Frontal cortex (tissue), 4 donors: ENCODE measurements at places on chromosomes 12 and 14.

GRCh38 chr12:96698965-96699364 lies 208.1 kb upstream of the NEDD1 start:
- no peak for DNase-seq

- DNase-seq, result no peak
Measured at GRCh38 chr14:89388853-89389252, 28.2 kb downstream of the FOXN3 start.

DNA sequence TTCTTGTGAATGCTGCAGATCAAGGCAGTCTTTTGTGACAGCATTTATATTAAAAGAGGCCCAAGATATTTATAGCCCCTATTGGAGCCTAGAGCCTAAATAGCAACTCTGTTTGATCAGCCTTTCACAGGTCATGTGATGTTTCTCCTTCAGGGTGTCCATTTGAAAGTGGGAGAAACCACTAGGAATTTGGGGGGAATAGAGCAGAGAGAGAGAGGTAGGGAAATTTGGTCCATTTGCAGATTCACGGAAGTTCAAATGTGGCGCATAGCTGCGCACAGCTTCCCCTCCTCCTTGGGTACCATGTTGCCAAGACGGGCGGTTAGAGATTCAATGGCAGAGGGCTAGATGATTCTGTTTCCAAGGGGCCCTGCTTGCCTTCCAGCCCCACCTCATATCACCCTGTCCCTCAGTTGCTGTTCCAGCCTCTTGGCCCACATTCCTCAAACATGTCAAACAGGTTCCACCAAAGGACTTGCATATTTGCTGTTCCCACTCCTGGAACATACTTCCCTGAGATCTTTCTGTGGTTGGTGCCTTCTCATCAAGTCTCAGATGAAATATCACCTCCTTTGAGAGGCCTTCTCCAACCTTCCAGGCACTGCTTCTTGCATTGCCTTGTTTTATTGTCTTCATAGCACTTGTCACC lies 220.8 kb downstream of the CHST11 start:
- no peak for DNase-seq

DNA sequence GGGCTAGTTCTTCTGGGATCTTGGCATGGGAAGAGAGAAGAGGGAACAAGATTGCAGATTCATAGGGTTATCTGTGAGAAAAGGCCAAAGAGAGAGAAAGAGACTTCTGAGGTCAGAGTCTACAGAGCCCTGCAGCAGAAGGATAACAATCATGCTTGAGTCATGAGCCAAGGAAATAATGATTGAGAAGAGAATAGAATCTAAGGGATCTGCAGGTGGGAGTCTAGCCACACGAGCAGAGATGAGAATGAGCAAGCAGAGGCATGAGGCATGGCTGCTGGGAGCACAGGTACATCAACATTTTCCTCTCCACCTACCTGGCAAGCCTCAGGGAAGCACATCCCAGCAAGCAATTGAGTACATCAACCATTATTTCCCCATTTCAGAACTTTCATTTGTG lies 303.7 kb downstream of the LRIG3 start:
- DNase-seq, result no peak

GRCh38 chr12:124482901-124483799 lies 84.3 kb downstream of the NCOR2 start:
- DNase-seq, result no peak
